CD4-positive, alpha-beta T cell treated with Interleukin-6 for 4 hours (primary cell): ENCODE measurements at places on chromosomes 16 and 17.
A peak's percentile ranks its signal among the peaks of the same experiment; 100 is the strongest.

- DNase-seq = no peak
Measured at GRCh38 chr16:83994703-83995102, 26.7 kb downstream of the NECAB2 start.

- no peak for DNase-seq
Measured at GRCh38 chr17:78000341-78000740, 41.8 kb downstream of the TNRC6C start.

- no peak for DNase-seq
Measured at GRCh38 chr17:73785496-73785895, 141.3 kb upstream of the SDK2 start.

DNA sequence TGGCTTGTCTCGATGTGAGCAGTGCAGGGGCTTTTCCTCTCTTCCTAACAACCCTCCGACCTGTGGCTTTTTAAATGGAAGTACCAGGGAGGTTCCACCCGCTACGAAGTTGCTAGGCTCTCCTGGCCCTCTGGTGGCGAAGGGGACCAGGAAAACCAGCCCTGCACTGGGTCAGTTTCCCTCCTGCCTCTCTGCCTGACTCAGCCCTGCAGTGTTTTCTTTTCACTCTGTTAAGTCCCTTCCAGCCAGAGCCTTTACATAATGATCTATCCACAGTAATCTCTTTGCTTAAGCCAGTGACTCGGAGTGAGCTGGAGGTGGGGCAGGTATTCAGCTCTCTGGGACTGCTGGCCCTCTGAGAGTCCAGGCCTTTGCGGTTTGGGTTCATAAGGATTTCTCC lies 331.3 kb upstream of the EEF2KMT start:
- no peak for DNase-seq

DNA sequence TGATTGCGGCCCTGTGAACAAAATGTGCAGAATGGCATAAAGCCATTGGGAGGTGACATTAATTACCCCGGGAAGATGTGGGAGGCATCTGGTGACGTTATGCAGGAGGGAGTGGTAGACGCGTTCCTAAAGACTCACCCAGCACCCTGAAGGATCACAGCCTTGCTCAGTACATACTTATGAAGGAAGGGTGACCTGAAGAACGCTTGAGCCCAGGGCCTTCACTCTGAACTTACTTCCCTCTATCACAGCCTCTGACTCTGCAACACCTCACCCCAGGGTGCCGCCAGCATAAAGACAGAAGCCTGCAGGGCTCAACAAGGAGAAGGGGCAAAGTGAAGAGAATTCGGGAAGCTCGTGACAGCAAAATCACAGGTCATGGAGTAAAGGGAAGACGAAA lies 9.4 kb downstream of the MFSD6L start:
- no peak for DNase-seq

DNA sequence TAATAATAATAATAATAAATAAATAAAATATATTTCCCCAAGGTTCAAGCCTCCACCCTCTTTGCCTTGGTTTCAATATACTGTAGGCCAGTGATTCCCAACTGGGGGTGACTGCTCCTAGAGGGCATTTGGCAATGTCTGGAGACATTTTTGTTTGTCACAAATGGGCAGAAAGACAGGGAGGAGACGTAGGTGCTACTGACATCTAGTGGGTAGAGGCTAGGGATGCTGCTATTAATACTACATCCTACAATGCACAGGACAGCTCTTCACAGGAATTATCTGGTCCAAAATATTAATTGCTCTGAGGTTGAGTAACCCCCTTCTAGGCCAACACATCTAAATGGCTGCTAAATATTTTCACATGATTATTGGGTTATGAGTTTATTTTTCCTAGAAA lies 12.8 kb upstream of the PRR14 start:
- peak; percentile 21 for DNase-seq

GRCh38 chr17:2083613-2084035 lies 28.7 kb downstream of the HIC1 start:
- DNase-seq = no peak

GRCh38 chr17:29615492-29616299 lies 7.0 kb downstream of the CORO6 start:
- peak; percentile 89 for DNase-seq

GRCh38 chr17:47973541-47973940 lies 2.6 kb downstream of the CDK5RAP3 start:
- DNase-seq = no peak

DNA sequence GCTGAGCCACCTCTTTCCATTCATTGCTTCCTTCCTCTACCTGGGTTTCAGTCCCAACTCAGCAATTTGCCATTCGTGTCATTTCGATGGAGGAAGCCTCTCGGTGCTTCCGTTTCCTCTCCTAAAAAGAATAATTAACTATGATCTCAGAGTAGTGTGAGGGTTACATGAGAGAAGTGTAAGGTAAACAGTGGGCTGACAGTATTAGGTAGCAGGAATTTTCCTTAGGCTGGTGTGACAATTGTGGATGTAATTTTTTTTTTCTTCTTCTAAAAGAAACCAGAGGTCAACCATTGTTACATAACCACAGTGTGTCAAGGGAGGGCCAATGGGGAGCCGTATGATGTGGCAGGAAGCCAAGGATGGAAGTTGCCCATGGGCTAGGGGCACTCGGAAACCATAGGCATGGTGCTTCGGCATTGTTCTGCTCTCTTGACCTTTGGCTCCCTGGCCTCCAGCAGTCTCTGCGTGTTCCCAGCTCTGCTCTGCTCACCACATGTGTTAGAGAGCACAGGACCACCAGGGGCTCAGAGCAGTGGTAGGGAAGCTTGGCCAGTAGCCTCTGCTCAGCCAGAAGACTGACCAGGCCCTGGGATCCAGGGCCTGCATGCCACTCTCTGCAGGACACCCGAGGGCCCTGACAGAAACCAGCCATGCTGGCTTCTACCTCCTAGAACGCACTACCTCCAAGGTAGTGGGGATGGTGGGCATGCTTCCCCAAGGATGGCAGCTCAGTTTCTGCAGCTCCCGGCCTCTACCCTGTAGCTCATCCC lies 2.0 kb upstream of the TOP2A start:
- DNase-seq = peak; percentile 26

- no peak for DNase-seq
Measured at GRCh38 chr16:11674001-11674817, 6.0 kb downstream of the SNN start.

GRCh38 chr17:63290784-63291183 lies 155.3 kb downstream of the CYB561 start:
- DNase-seq = no peak

DNA sequence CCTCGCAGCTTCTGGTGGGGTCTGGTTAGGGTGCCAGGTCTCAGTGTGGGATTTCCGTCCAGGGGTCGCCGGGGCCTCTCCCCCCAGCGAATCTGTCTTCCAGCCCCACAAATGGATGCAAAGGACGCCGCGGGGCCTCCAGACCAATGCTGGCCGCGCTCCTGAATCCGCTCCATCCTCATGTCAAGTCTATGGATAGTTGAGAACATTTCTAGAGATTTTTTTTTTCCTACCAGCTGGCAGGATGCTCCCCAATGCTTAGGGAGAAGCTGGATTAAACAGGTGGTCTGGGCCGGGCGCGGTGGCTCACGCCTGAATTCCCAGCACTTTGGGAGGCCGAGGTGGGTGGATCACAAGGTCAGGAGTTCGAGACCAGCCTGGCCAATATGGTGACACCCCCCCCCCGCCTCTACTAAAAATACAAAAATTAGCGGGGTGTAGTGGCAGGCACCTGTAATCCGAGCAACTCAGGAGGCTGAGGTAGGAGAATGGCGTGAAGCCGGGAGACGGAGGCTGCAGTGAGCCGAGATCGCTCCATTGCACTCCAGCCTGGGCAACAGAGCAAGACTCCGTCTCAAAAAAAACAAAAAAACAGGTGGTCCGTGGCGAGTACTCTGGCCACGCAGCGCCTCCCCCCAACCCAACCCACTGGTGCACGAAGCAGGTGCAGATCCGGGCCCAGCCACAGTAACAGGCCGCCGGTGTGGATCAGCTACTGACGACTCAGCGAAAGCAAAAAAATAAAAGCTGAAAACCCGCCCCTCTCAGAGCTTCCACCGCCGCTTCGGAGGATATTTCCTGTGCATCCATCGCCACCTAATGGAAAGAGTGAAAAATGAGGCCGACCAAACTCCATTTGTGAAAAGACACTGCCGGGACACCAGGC lies 1.1 kb upstream of the NXN start:
- peak; percentile 85 for DNase-seq

GRCh38 chr17:2054512-2055291 lies at the start of gene HIC1:
TSS of gene HIC1 (plus strand) at chr17:2055103. CDS start at chr17:2056691, 1,588 bp downstream.
- DNase-seq = peak; percentile 80

DNA sequence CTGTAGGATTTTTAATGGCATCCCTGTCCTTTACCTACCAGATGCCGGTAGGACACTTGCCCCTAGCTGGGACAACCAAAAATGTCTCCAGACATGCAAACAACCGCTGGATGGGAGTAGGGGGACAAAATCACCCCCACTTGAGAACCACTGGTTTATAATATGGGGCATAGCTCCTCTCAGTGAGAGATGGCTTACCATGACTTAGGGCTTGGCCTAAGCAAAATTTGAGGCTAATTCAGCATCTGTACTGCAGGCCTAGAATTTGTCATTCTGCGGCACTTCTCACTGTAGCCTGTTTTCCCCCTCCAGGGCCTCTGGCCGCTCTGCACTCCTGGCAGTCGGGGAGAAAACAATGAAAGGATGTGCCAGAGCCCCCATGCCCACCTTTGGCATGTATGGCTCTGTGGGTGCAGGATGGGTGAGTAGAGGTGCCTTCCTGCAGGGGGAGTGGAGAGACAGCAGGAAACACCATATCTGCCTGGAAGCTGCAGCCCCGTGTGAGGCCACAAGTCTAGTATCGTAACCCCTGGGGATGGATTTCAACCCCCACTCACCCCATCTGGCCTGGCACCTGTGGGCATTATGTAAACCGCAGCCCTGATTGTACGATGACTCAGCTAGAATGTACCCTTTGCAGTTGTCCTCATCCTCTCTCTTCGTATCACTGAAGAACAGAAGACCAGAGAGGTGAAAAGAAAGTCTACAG lies 268.1 kb downstream of the SOX9 start:
- no peak for DNase-seq

GRCh38 chr17:67071595-67071994 lies 27.2 kb downstream of the CACNG1 start:
- DNase-seq = no peak

DNA sequence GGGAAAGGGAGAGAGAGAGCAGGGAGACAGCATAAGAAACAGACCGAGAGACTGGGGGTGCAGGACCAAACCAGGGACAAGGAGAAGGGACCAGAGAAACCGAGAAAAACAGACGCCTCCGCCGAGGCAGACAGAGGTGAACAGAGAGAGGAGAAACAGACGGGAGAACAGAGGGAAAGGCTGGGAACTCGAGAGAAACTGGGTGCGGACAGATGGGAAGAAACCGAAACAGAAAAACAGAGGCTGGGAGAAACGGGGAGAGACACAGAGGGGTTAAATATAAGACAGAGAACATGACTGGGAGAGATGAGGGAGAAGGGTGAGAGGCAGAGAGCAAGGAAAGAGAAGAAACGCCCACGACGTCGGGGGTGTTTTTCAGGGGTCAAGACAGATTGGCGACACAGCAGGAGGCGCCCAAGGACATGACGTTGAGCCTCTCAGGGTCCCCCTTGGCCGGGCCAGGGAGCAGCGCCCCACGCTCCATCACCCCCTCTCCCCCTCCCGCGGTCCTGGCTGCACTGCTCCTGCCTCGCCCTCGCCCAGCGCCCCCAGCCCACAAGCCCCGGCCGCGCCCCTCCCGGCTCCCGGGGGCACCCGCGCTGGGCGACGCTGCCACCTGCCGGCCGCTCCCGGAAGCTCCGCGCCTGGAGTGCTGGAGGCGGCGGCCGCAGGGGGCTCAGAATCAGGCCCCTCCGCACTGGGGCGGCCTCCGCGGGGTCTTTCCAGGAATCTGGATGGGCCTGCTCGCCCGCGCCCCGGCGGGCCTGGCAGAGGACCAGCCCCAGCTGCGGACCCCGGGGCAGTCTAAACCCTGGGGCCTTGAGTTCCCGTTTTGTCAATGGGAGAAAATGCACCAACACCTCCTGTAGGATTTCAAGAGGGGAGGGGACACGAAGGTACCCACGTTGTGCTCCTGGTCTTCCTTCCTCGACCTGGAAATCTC lies 1.3 kb upstream of the TMEM92 start:
- peak; percentile 58 for DNase-seq

- peak; percentile 40 for DNase-seq
Measured at GRCh38 chr17:45227101-45227925, 5.6 kb downstream of the FMNL1 start.
